Vagina (tissue), 2 donors: ENCODE measurements at places on chromosomes 13 and 19.
A peak's percentile ranks its signal among the peaks of the same experiment; 100 is the strongest.

- no peak for DNase-seq
Measured at GRCh38 chr13:36190771-36191170, 23.6 kb downstream of the SOHLH2 start.

DNA sequence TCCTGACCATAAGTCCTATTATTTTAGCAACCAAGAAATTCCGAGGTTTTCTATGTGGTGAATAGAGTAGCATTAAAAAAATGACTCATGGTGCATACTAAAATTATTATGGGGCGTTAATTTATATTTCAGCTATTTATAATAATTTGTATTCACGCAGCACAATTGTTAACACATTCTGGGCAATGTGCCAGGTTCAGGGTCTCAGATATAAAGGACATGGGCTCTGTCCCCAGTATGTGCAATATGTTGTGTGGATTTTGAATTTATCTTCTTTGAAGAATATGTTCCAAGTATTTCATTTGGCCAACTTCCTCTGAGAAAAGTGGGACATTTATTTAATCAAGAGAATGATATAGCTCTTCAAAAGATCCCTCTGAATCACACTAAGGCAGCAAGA, 1434.7 kb upstream of the PRR20A start:
- DNase-seq, result no peak

DNA sequence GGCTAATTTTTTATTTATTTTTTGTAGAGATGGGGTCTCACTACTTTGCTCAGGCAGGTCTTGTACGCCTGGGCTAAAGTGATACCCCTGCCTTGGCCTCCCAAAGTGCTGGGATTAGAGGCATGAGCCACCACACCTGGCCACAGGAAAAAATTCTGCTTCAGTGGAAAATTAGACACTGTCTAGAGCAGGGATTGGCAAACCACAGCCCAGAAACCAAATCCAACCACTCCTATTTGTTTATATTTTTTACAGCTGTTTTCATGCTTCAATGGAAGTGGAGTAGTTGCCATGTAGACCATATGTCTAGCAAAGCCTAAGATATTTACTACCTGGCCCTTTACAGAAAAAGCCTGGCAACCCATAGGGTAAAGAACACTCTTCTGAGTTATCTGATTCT, 123.7 kb upstream of the MRI1 start:
- no peak for DNase-seq

DNA sequence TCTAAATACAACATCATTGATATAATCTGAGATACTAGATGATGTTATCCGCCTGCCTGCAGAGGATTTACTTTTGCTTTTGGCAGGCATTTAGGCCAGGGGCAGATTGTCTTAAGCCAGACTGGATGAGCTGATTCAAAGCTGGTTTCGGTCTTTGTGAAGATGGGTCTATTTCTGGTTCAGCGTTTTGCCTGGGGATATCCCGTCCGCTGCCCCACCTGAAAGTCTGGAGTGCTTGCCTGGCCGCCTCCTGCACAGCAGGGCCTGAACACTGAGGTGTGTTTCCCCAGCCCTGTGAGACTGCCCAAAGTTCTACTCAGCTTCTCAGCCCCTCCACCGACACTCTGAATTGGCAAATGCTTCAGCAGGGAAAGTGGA, 149.7 kb downstream of the KATNAL1 start:
- DNase-seq, result no peak

DNA sequence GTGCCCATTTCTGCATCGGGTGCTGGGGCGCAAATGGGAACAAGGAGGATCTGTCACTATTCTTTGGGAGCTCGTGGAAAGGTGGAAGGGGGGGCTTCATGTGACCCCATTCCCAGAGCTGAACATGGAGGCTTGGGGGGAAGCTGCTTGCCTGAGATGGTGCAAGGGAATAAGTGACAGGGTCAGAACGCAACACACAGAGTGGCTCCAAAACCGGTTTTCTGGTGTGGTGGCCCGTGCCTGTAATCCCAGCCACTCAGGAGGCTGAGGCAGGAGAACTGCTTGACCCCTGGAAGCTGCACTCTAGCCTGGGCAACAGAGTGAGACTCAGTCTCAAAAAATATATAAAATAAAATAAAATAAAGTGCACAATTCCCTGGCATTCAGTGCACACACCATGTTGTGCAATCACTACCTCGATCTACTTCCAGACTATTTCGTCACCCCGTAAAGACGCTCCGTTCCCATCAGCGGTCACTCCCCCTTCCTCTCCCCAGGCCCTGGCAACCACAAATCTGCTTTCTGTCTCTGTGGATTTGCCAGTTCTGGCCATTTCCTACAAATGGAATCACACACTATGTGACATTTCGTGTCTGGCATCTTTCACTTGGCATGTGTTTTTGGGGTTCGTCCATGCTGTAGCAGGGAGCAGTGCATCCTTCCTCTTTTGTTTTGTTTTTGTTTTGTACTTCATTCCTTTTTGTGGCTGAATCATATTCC, 18.2 kb upstream of the COMP start:
- no peak for DNase-seq

- DNase-seq, result no peak
Measured at GRCh38 chr13:53135301-53135700, 106.7 kb downstream of the OLFM4 start.

DNA sequence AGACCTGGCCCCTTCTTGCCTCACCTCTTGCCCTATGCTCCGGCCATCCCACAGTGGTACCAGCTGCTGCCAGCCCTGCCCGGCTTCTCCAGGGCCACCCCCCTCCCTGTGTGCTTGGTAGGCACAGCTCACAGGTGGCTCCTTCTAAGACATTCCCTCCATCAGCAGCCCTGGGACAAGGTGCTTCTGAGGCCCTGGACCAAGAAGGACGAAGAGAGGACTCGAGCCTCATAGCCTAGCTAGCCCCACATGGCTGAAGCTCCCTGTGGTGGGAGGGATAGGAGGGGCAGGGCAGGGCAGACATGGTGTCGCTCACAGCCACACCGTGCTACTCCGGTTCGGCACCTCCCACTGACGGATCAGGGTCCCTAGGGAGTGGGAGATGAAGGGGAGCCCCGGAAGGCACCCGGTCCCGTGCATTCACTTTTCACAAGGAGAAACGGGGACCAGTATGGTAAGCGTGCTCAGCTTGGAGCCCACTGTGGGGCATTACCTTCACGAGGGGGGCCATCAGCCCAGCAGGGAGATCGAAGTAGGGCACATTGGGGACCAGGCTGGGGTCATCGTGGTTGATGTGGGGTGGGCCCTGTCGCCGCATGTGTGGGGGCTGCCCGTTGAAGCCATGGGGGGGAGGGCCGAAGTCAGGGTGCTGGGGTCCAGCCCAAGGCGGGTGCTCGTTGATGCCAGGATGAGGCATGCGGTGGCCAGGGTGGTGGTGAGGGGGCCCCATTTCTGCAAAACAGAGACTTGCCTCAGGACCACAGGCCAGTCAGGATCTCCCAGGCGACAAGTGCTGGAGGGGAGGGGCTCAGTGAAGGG, 19.5 kb downstream of the CHERP start:
- no peak for DNase-seq

GRCh38 chr13:99855526-99856420, 115.8 kb downstream of the ZIC5 start:
- DNase-seq, result no peak

GRCh38 chr13:25939961-25940687, 111.7 kb downstream of the SHISA2 start:
- no peak for DNase-seq

DNA sequence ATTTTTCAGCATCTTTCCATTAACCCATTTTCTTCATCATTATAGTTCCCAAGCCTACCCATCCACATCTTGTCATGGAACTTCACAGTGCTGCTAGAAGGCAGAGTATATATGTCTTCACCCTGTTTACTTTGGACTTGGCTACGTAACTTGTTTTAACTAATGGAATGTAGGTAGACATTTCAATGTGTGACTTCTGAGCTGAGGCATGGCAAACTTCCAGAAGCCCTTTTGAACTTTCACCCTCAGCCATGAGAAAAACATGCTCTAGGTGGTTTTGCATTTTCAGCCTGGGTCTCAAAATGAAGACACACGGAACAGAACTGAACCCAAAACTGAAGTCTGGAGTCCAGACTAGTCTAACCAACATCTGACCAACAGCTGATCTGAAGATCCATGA, 3.2 kb downstream of the TEX30 start:
- DNase-seq, result no peak

GRCh38 chr13:102693776-102694175, 1.1 kb downstream of the METTL21C start:
- DNase-seq, result no peak

DNA sequence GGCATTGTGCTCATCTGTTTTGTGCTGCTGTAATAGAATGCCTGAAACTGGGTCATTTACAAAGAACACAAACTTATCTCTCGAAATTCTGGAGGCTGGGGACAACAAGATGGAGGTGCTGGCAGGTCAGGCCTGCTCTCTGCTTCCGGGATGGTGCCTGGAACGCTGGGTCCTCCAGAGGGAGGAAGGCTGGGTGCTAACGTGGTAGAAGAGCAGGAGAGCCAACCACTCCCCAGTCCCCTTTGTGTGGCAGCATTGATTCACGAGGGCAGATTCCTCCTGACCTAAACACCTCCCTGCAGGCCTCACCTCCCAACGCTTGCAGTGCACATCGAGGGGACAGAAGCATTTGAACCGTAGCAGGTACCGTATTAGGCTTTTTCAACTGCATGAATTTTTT, 34.1 kb upstream of the TFDP1 start:
- DNase-seq, result peak; percentile 52

DNA sequence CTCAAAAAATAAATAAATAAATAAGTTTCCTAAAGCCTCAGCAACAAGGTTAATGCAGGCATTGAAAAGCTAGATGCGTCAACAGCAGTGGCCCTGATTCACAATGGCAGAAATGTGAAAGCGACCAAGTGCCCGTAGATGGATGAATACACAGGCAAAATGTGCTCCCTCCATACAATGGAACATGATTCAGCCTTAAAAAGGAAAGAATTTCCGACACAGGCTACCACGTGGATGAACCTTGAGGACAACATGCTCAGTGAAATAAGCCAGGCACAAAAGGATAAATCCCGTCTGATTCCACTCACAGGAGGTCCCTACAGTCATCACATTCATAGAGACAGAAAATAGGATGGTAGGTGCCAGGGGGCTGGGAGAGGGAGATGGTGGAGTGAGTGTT, 31.7 kb downstream of the INSR start:
- no peak for DNase-seq

DNA sequence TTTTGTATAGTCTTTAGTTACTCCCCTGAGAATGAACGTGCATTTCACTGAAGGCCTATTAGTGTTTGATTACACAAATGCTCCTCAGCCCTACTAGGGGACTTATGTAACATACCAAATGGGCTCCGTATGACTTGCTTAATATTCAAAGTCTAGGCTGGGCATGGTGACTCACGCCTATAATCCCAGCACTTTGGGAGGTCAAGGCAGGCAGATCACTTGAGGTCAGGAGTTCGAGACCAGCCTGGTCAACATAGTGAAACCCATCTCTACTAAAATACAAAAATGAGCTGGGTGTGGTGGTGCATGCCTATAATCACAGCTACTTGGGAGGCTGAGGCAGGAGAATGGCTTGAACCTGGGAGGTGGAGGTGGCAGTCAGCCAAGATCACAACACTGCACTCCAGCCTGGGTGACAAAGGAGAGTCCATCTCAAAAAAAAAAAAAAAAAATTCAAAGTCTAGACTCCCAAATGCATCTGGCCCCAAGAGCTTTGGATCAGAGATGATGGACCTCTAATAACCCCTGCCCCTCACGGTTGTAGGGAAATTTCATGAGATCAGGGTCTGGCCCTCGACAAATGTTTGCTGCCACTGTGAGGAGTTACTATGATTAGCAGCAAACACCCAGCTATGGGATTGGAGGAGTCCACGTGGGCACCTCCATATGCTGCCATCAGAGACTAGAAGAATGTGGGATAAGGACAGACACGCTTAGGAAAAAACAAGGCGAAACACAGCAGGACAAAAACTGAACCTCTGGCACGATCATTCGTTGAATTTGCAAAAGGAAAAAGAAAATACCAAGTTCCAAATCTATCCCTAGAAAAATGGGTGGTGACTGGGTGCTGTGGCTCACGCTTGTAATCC, 4.6 kb downstream of the FBXO17 start:
- DNase-seq, result no peak

DNA sequence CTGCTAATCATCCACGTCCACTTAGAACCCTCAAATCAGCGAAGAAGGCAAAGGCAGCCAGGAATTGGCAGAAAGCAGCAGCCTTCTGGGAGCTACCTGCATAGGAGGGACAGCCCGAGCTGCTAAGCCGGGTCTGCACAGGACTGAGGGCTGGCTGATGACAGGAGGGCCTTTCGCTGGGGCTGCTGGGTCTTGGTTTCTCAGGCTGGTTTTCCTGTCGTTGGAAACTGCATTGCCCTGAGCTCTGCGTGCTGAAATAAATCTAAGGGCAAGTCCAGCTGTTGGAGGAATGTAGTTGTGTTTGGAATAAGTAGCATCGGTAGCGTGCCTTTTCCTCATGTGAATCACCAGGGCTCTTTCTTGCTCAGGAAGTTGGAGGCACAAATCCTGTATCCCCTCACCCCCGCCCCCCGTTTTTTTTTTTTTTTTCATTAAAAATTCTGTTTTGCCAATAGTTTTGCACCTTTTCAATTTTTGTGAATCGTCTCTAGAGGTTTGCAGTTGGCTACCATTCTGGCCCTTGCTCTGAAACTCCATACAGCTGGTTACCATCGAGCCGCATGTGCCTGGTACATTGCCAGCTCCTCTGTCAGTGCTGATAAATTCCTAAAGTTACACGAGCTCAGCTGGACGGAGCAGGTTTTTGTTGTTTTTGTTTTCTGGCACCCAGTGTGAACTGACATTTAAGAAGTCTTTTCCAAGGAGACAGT, 193.9 kb upstream of the RNF113B start:
- DNase-seq, result no peak

GRCh38 chr19:42285541-42285941, 16.4 kb upstream of the PRR19 start:
- no peak for DNase-seq

DNA sequence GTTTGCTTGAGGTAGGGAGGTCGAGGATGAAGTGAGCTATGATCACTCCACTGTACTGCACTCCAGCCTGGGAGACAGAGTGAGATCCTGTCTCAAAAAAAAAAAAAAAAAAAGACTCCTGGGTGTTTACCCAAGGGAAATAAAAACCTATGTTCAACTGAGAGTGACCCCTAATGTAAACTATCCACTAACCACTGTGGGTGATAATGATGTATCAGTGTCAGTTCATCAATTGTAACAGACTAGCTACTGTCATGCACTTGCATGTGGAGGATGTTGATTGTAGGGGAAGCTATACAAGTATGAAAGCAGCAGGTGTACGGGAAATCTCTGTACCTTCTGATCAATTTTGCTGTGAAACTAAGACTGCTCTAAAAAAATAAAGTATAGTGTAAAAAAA, 2.6 kb upstream of the CIB3 start:
- DNase-seq, result no peak

DNA sequence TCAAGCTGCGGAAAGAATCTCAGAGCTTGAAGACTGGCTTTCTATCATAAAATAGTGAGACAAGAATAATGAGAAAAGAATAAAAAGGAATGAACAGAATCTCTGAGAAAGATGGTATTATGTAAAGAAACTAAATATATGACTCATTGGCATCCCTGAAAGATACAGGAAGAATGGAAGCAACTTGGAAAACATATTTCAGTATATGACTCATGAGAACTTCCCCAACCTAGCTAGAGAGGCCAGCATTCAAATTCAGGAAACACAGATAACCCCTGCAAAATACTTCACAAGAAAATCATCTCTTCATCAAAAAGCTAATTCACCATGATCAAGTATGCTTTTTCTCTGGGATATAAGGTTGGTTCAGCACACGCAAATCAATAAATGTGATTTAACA, 2318.0 kb downstream of the PCDH9 start:
- DNase-seq, result no peak

- no peak for DNase-seq
Measured at GRCh38 chr13:66748712-66749111, 481.4 kb downstream of the PCDH9 start.

- DNase-seq, result no peak
Measured at GRCh38 chr13:39263033-39263432, 224.8 kb downstream of the NHLRC3 start.
